ENCODE measurements at places on chromosomes 5 and 9.

- no peak for DNase-seq
These were observed 73.7 kb upstream of the STK32A start for GRCh38 chr5:147160902-147161700.

DNA sequence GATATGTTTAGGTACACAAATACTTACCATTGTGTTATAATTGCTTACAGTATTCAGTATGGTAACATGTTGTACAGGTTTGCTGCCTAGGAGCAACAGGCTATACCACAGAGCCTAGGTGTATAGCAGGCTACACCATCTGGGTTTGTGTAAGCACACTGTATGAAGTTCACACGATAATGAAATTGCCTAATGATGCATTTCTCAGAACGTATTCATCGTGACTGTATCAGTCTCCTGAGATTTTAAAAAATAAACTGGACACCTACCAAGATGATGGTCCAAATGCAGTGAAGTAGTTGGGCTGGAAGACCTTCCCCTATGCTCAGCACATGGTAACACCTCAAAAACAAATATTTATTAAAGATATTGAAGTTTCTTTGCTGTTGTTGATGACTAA lies 103.3 kb upstream of the NFIB start:
- DNase-seq: no peak

GRCh38 chr9:23779220-23779619 lies 46.8 kb downstream of the ELAVL2 start:
- no peak for DNase-seq

DNA sequence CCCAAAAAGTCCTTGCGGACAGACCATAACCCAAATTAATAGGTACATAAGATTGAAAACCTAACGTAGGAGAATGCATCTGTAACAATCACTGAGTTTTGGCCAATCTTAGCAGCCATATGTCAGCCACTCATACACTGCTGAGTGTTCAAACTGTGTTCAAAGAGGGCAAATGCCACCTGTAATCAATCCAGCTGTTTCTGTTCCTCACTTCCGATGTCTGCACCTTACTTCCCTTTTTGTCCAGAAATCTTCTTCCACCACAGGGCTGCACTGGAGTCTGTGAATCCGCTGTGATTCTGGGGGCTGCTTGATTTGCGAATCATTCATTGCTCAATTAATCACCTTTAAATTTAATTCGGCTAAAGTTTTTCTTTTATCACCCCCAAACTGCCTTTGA lies 263.9 kb downstream of the ICE1 start:
- peak; percentile 53 for DNase-seq

DNA sequence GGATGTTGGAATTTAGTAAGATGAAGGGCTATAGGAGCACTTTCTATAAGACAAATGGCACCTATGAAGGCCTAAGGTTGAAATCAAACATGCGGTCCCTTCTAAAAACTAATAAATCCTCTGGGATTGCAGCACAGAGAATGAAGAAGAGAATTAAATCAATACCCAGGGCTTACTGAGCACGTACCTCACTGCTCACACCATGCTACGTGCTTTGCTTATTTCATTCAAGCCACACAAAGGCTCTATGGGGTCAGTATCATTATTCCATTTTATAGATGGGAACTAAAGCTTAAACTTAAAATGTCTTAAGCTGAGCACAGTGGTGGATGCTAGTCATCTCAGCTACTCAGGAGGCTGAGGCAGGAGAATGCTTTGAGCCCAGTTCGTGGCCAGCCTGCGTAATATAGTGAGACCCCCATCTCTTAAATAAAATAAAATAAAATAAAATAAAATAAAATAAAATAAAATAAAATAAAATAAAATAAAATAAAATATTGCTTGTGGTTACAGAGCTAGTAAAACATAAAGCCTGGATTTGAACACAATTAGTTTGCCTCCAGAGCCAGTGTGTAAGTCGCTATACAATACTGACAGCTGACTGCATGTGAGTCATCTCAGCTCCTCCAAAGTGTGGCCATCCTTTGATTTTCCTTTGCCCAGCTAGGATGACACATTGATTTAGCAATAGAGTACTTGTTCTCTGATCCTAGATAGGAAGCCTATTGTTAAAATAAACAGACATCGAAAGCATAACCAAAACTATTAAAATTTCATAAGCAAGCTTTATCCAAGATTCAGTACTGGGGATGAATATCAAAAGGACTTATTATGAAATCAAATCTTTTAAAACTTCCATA lies 20.9 kb upstream of the DPYSL3 start:
- no peak for DNase-seq

DNA sequence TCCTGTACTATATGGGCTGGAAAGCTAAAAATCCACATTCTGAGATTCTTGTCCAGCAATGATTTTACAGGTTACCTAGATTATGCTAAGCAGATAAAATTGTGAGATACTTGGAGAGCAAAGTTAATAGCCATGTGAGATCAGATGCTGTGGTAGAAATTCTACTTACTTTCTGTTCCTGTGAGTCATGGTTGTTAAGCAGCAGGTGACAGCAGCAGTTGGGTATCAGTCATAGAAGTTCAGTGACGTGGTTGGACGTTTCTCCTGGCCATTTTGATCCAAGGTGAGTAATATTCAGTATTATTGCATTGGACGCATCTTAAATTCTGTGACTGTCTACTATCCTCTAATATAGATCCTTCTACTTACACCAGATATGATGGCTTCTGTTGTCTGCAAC lies 524.5 kb downstream of the TMEM38B start:
- DNase-seq: no peak

DNA sequence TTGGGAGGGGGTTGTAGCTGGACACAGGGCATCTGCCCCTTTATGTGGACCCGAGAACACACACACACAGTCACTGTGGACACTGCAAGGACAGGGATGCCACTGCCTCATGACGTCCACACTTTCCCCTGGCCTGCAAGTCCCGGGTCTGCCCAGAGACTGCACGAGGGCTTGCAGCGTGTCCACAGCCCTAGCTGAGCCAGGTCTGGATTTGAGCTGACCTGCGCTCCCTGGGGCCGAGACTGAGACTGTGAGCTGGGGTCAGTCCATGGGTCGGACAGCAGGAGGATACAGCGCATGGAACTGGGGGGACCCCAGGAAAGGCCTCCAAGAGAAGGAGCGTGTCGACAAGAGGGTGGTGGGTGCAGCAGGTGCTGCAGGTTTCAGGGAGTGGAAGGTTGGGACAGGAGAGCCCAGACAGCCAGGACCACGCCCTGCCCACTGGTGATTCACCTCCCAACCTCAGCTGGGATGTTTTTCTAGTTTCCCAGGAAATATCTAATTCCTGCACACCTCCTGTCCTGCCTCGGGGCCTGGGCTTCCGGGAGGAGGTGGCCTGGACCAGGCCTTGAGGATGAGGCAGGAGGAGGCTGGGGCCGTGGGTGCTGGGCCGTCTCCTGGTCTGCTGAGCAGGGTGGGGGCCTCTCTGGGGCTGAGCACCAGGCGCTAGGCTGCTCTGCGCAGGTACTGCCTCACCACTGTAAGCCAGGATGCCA lies 806 bp upstream of the RNF224 start:
- DNase-seq: no peak

- no peak for DNase-seq
These were observed 102.3 kb downstream of the ENTREP1 start for GRCh38 chr9:69427286-69427685.

GRCh38 chr9:76394960-76395252 lies 680 bp upstream of the RFK start:
- no peak for DNase-seq

- no peak for DNase-seq
These were observed 1.1 kb downstream of the CD14 start for GRCh38 chr5:140631831-140632365.

DNA sequence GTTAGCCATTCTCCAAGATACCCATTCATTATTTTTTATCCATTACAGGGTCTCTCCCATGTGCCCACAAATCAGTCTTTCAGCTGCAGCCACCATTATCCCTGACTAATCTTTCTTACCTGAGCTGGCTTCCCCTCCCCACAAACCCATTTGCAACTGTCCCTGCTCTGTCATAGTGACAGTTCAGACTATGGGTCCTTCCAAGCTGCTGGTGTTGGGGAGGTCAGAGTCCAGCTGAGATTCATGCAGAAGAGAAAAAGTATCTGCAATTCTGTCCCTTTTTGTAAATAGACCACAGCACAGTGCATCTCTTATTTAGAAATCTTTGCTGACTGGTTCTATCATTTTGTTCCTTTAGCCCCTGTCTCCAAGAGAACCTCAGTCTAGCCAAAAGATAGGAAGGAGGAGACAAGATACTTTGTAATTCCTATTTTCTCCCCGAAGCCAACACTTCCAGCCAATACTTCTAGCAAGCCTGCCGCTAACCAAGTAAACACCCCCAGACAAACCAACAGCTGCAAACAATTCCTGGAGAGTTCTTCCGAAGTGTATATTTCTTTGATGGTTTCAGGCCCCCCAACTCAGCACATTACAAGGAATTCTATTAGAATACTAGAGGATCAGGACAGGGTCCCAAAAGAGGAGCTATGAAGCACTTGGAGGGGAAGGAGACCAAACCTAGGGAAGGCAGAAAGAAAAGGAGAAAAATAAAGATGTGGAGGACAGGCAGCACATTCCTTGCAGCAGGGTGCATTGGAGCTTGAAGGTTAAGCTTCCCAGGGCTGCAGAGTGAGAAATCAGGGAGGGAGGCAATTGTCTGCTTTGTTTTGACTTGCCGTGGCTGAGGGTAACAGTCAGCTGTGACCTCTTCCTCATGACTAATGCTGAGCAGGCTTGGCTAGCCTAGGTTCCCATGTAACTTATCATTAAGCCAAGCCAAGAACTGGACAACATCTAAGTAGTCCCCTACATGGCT lies 148.5 kb downstream of the SGCD start:
- no peak for DNase-seq

- no peak for DNase-seq
These were observed 204.1 kb downstream of the CD180 start for GRCh38 chr5:66992547-66992946.

DNA sequence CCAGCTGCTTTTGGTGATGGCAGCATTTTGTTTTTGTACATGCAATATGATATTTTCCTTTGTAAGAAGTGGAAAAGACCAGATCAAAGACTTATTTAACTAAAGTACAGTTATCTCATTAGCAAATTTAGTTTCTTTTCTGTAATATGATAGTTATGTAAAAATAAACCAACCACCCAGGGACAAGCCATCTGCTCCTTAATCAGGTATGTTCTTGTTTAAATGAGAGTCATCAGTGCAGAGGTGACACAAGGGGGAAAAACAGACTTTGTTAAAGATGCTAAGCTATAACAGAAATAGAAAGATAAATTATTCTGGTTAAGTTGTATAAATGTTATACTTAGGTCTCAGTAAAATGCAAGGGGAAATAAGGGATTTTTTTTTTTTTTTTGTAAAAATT lies 805.7 kb upstream of the SEMA6A start:
- DNase-seq: no peak

GRCh38 chr5:8686707-8687106 lies 817.8 kb downstream of the MTRR start:
- no peak for DNase-seq

- no peak for DNase-seq
These were observed 2.9 kb downstream of the FPGS start for GRCh38 chr9:127805620-127806019.

GRCh38 chr5:73673161-73673591 lies 47.2 kb downstream of the ARHGEF28 start:
- DNase-seq: no peak

GRCh38 chr9:133788045-133788818 lies 50.1 kb upstream of the SARDH start:
- no peak for DNase-seq

DNA sequence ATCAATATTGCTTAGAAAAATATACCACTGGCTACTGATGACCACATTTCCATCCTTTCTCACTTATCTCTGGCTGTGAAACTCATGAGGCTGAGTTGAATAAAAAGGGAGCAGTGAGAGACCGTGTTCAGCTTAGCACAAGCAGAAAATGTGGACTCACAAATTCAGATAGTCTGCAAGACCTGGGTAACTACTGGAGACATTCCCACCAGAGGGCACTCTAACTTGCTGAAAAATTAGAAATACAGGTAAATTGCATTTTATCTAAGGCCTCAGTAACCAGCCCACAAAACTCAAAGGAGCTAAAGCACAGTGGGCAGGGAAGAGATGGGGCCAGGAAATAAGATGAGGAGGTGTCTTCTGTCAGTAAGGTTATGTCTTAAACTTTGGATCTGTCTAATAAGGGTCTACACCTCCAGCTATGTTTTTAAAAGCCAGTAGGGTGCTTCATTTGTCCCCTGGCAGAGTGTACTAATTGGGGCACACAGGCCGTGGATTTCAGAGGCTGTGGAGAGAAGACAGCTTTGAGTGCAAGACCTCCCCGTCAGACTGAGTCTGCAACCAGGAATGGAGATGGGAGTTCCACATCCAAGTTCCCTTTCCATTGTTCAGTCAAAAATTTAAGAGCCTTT lies 8.7 kb upstream of the NDUFB6 start:
- no peak for DNase-seq
